ENCODE measurements at places on chromosomes 12 and 14. TPM values are rescaled to one million over a fixed set of nuclear protein-coding genes. Genes with fewer than 3 reads are reported as not detected.

- DNase-seq = no peak
These were observed 117.4 kb upstream of the VASH1 start for GRCh38 chr14:76643887-76644286.

GRCh38 chr12:54604436-54604835, 16.0 kb upstream of the PPP1R1A start:
- no peak for DNase-seq

DNA sequence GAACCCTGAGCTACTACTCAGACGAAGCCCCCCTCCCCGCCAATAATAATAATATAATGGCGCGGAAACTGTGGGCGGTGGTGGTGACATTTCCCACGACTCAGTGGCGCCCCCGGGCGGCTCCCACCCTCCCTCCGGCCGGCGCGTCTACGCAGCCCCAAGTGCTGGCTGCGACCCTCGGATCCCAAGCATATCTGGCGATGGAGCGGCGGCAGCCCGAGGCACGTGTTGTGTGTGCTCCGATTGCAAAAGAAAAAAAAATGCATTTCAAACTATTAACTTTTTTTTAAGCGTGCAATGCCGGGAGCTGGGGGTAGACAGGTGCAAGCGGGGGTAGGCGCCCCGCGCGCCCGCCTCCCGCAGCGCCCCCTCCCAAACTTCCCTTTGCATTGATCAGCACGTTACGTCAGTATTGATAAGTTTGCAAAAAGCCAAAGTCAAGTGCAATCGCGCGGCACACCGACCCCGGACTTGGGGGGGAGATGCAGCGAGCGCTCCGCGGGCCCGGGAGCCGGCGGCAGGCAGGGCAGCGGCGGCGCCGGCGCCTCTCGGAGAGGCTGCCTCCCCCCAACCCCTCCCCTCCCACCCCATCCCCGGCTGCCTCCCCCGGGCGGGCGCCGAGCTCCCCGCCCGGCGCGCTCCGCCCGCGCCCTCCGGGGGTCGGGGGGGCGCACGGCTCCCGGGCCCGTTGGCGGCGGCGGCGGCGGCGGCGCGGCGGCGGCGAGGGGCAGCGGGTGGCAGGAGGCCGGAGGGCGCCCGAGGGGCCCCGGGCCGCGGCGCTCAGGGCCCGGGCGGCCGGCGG, 113.1 kb upstream of the MYL2 start:
- no peak for DNase-seq

- DNase-seq = no peak
These were observed 194.3 kb downstream of the RGS6 start for GRCh38 chr14:72126561-72126960.

DGLUCY gene
- polyA plus RNA-seq = 26.7 TPM

- no peak for DNase-seq
These were observed 184.9 kb downstream of the CAPZA3 start for GRCh38 chr12:18922851-18923250.

DNA sequence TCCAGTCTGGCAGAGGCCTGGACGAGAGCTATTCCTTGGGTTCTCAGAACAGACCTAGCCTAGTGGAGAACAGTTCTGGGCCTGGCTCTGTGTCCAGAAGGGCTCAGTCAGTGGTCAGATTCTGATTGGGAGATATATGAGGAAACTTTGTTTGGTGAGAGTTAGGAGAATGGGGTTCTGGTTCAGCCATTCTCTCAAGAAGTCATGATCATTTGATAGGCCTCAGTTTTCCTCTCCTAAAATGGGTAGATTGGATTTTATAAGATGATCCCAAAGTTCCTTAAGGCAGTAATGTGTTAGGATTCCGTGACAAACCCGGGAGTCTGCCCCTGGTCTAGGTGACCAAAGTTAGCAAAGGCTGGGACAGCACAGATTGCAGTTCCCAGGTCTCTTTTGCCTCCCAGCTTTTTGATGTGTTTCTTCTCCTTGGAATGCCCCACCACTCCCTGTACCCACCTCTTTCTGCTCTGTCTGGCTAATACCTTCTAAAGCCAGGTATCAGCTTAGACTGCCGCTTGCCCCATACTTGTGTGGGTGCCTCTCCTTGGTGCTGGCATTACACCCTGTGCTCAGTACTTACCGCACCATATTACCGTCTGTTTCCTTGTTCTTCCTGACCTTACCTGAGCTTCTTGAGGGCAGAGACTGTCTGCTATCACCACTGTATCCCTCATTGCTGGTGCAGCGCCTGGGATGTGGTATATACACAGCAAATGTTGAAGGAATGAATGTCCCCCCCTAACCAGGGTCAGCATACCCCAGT, 25.5 kb downstream of the SUSD6 start:
- no peak for DNase-seq

OR6C1 gene
- not detected for polyA plus RNA-seq

DNA sequence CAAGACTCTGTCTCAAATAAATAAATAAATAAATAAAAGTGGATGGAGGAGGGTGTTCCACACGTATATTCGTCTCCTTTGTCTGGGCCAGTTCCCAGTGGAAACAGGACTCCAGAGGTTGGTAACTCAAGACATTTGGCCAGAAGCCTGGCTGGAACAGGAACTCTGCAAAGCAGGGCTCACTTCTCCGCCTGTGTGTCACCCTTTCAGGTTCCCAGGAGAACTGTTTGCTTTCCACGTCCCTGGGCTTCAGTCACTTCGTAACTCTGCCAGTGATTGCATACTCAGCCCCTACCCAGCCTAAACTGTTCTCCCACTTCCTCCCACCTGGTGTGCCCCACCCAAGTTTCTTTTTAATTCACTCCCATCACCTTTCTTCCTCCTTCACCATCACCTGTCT, 7.0 kb upstream of the UBE2N start:
- DNase-seq = no peak
